NCI-H2081 treated with DMSO at 0.1 percent for 48 hours (cell line): ENCODE measurements at places on chromosomes 12 and 14.

DNA sequence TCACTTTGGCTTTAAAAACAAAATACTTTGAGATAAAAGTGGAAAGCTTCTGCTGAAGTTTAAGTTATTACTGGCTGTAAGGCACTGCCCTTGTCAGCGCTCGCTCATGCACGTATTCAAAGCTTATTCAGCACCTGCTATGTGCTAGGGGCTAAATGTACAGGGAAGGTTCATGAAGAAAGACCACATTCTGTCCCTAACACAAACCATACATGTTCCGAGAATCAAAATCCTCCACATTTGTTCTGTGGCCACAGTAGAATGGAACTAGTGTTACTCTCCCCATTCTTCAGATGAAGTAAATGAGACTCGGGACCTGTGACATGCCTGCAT is 33.8 kb upstream of the GPR68 start:
- no peak for DNase-seq

GRCh38 chr14:95465358-95465757 is 51.1 kb downstream of the SYNE3 start:
- no peak for DNase-seq

DNA sequence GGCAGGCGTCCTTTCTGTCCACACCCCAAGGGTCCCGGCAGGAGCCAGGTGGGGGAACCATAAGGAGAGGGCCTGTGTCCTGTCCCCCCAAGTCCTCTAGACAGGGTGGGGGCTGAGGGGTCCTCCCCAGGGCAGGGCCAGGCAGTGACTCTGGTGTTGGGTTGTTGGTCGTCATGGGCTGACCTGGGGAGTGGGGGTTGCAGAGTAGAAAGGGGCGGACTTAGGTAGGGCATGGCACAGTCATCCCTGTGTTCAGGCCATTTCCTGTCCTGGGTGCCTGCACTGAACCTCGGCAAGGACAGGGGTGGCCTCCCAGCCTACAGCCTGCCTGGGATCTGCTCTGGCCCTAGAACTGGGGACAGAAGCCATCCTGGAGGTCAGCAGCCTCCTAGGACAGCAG is 356.2 kb downstream of the TMEM121 start:
- no peak for DNase-seq

DNA sequence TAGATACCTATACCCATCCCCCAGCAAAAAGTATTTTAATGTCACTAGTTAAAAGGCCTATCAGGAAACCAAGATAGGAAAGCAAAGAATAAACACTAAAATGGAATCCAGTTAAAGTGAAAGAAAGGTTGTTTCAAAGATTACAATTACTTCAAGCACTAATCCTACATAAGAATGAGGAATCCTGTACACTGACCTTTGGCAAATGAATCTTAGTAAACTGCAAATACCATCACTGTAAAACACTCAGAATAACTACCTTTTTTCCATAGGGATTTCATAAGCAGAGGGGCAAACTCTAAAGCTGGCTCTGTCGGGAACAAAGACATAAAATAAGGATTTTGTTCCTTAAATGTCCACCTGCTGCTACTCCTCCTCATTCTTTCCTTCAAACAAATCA is 25.9 kb downstream of the CEP83 start:
- no peak for DNase-seq

GRCh38 chr14:61766151-61766550 is 3.9 kb downstream of the SNAPC1 start:
- DNase-seq: no peak

GRCh38 chr12:65699251-65699650 is 125.0 kb upstream of the HMGA2 start:
- no peak for DNase-seq

GRCh38 chr14:76152333-76152681 is 585 bp downstream of the GPATCH2L start:
- no peak for DNase-seq

DNA sequence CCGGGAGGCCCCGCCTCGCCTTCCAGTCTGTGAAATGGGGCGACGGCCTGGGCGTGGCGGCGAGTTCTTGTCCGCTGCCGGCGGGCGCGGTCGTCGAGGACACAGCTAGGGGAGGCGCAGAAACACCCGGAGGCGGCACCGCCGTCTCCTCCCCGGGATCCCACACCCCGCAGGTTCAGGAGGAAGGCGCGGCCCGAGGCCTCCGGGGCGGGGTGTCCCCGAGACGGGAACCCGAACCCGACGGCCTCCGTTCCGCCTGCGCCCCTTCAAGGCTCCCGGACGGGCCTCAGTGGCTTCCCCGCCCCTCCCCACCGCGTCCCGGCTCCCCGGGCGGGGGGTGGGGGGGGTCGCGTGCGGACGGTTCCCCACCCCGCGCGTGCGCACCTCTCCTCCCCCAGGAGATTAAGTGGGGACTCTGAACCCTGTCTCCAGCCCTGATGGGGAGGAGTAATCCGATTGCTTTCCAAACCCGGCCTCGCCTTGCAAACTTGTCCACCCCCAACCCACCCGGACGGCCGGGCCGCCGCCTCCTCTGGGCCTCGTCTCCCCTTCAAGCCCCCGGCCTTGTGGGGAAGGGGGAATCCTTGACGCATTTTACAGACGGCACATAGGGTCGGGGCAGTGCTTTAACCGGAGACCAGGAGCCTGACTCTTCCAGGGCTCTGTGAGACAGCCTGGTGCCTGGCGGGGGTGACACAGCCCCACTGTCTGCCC is 35.3 kb upstream of the ANKRD9 start:
- no peak for DNase-seq

DNA sequence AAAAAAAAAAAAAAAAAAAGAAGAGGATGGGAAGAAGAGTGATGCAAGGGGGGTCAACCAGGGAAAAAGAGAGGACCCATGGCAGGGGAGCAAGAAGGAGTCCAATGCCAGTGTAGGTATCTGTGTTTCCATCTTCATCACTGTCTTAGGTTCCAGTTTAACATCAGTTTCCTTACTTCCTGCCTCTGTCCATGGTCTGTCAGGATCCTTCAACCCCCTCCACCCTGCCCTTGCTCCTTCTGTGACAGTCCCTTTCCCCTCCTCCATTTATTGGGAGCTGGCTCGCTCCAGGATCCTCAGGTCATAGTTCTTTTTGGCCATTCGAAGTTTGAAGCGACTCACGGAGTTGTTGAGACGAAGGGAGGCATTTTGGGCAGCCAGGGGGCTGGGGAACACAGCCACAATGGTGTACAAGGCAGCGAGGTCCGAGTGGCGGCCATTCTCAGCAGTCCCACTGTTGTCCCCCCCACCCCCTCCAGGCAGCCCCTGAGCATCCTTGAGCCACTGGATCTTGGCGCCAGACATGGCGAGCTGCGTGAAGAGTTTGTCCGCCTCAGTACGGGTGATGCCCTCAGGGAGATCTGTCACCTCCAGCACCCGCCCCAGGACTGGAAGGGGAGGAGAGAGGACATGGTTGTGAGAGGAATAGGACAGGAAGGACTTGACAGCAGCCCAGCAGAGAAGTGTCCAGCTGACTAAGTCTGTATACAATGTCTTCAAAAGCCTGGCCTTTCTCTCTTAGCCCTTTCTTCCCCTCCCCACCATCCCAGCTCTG is 3.7 kb upstream of the STAC3 start:
- DNase-seq: no peak

DNA sequence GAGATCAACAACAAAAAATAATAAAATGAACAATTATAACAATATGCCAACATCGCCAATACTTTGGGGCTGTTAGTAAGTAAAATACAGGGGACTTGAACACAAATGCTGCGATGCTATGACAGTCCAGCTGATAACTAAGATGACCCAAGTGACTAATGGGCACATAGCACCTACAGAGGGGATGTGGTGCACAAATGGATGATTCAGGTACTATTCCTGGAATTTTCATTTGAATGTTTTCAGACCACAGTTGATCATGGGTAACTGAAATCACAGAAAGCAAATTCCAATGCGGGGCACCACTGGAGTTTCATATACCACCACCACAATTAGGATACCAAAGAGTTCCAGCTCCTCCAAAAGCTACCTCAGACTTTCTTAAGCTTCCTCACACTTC is 82.9 kb downstream of the RCOR1 start:
- DNase-seq: no peak

- no peak for DNase-seq
Measured at GRCh38 chr12:50626026-50626425, 121.2 kb downstream of the DIP2B start.

DNA sequence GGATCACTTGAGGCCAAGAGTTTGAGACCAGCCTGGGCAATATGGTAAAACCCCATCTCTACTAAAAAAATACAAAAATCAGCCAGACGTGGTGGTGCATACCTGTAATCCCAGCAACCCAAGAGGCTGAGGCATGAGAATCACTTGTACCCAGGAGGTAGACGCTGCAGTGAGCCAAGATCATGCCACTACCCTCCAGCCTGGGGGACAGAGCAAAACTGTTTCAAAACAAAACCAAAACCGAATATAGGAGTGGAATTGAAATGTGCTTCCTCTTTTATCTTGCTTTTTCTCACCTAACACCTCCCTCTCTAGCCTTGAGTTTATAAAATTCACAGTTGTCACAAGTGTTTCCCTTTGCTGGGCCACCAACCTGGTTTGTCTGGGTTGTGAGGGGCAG is 181.9 kb downstream of the PAH start:
- DNase-seq: no peak

- DNase-seq: no peak
Measured at GRCh38 chr12:108620236-108620879, 13.3 kb downstream of the SELPLG start.

GRCh38 chr14:95261616-95262510 is 57.8 kb downstream of the CLMN start:
- no peak for DNase-seq

DNA sequence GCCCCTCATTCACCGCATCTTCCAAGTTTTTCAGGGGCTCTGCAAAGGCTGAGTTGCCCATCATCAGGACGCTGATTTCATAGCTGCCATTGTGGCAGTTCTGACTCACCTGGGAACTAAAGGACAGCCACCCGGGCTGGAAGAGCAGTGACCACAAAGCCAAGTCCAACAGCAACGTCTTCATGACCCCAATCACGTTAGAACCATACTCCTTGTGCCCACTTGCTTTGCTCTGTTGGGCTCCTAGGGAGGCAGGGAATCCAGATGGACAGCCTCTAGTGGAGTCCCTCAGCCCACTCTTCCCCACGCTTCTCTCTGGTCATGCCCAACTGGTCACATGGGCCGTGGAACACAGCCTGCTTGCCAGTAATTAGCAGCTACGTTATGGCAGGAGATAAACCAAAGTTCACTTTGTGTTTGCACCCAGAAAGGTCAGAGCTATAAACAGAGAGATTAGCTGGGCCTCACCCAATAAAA is at the start of gene GUCY2C:
Gene GUCY2C, minus strand, starts transcription at position 335 of the 477 bp plus-strand sequence. Its CDS starts 151 bp downstream, at position 184.
- DNase-seq: no peak

DNA sequence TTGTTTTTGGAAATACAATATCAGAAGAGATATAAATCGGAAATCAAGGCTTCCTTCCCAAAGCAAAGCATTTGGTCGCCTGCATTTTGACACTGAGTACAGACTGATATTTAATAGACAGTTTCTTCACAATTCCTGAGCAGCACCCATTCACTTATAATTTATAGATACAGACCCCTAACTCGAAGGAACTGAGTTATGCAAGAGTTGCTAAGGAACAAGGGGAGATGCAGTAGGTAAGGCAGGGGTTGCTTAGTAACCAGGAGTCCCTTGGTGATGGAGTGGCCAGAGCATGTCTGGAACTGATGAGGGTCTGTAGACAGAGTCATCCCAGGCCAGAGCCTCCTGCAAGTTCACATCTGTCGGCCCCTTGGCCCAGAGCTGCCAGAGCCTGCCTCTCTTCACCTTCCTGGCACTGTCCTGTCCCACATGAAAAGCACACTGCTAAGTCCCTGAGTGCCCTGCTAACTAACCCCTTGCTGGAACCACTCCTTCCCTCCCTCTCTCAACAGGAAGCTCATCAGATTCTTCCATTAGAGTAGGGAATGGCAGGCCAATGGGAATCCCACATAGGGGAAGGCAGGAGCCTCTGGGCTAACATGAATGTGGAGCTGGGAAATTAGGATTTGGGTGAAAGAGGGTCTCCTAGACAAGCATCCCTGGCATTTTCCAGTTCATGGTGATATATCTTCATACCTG is 3.6 kb upstream of the DHRS2 start:
- no peak for DNase-seq

DNA sequence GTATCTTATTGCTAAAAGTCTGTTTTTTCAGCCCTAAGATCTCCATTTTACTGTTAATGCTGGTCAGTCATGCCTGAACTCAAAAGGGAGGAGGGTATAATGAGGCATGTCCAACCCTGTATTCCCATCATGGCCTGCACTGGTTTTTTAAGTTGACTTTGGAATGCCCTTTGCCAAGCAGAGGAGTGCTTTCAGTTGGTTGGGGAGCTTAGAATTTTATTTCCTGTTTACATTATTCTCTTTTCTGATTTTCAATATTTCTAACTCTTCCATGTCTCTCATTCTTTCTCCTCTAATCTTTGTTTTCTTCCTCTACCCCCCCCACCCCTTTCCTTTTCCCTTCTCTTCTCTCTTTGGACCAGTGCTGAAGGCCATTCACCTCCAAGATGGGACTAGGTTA is 4.9 kb upstream of the DHRS2 start:
- DNase-seq: no peak

DNA sequence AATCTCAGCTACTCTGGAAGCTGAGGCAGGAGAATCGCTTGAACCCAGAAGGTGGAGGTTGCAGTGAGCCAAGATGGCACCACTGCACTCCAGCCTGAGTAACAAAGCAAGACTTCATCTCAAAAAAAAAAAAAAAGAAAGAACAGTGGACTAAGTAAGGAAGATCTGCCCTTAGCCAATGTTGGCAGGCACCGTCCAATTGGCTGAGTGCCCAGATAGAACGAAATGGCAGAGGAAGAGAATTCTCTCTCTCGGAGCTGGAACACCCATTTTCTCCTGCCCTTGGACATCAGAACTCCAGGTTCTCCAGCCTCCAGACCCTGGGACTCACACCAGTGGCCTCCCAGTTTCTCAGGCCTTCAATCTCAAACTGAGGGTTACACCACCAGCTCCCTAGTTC is 49.9 kb downstream of the ESR2 start:
- DNase-seq: no peak

GRCh38 chr14:34220378-34220706 is 241.7 kb downstream of the SPTSSA start:
- DNase-seq: no peak

- DNase-seq: no peak
Measured at GRCh38 chr12:125983094-125983783, 918.0 kb downstream of the AACS start.

GRCh38 chr12:53571295-53571694 is 54.9 kb downstream of the ATF7 start:
- DNase-seq: no peak

GRCh38 chr14:86766469-86766868 is 1226.5 kb downstream of the GALC start:
- DNase-seq: no peak

DNA sequence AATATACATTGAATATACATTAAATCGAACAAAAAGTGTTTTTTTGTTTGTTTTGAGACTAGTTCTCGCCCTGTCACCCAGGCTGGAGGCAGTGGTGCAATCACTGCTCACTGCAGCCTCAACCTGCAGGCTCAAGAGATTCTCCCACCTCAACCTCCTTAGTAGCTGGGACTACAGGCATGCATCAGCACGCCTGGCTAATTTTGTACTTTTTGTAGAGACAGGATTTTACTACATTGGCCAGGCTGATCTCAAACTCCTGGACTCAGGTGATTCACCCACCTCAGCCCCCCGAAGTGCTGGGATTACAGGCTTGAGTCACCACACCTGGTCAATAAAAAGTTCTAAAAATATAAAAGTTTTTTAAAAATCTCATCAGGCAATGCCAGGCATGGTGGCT is 10.2 kb upstream of the RNF212B start:
- no peak for DNase-seq

GRCh38 chr12:70982286-70982685 is 61.7 kb upstream of the PTPRR start:
- DNase-seq: no peak

GRCh38 chr14:36069535-36069900 is 107.0 kb downstream of the PTCSC3 start:
- peak; percentile 30 for DNase-seq

GRCh38 chr14:63045234-63045611 is at the start of gene KCNH5:
Gene KCNH5 (minus strand): TSS chr14:63045458. CDS start chr14:63045186, 272 bp downstream.
- peak; percentile 35 for DNase-seq
